ENCODE measurements at places on chromosomes 2 and 18. TPM values are rescaled to one million over a fixed set of nuclear protein-coding genes. Genes with fewer than 3 reads are reported as not detected.

Gene HOXD13
- 0.15 TPM for total RNA-seq

Gene ANTXR1
- 154 TPM for total RNA-seq

Gene IL36A
- not detected for total RNA-seq

Gene TLX2
- 0.30 TPM for total RNA-seq

Gene C1QL2
- 0.09 TPM for total RNA-seq

Gene SIX3
- 0.32 TPM for total RNA-seq

Gene CNDP1
- total RNA-seq, result not detected

Gene CHST9
- total RNA-seq, result not detected

Gene PCARE
- total RNA-seq, result not detected

Gene LCT
- 0.03 TPM for total RNA-seq

Gene PLEKHB2
- total RNA-seq, result 79.5 TPM

All from A549 treated with RU486 at 1 μM for 4 hours (cell line).